ENCODE measurements at places on chromosomes 1 and 21. TPM values are rescaled to one million over a fixed set of nuclear protein-coding genes. Genes with fewer than 3 reads are reported as not detected.

The THEM5 gene
- total RNA-seq: not detected

DNA sequence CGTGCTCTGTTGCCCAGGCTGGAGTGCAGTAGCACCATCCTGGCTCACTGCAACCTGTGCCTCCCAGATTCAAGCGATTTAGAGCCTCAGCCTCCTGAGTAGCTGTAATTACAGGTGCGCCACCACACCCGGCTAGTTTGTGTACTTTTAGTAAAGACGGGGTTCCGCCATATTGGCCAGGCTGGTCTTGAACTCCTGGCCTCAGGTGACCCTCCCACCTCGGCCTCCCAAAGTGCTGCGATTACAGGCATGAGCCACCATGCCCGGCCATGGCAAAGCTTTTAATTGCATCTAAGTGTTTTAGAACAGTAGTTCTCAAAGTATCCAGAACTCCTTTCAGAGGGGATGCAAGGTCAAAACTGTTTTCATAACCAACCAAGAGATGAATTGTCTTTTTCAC, 25.1 kb upstream of the IFNGR2 start:
- DNase-seq: no peak

DNA sequence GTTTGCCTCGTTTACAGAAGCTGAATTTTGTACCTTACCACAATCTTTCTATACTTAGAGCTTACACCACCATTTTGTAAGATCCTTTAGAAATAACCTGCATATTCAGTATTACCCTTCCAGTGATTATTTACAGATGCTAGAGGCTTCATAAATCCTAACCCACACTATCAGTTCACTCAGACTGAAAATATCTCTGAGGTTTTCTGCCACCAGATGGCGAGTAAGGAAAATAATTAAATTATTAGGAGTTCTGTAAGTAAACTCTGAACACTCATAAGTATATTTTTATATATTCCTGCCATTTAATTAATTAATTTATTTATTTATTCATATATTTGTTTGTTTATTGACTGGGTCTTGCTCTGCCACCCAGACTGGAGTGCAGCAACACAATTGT, 1635.2 kb downstream of the PLA2G4A start:
- DNase-seq: no peak

GRCh38 chr1:154743526-154744036, 126.5 kb downstream of the KCNN3 start:
- no peak for DNase-seq

GRCh38 chr1:209319549-209319948, 264.0 kb upstream of the CAMK1G start:
- no peak for DNase-seq
